ENCODE measurements at places on chromosomes 4 and X.

DNA sequence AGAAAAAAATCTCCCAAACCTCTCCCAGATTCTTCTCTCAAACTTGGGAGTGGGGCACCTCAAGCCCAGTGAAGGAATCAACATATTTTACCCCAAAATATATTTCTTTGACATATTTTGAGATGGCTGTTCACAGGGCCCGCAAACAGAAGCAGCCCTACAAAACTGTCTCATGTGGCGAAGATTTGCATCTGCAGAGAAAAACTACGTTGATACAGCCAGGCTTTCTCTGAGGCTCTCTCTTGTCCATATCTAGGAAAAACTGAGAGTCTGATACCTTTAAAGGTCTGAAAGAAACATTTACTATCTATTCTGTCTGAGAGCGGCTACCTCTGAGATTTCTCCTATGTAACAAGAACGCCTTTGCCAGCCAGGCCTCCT, 23.3 kb upstream of the TMSB4X start:
- no peak for DNase-seq

DNA sequence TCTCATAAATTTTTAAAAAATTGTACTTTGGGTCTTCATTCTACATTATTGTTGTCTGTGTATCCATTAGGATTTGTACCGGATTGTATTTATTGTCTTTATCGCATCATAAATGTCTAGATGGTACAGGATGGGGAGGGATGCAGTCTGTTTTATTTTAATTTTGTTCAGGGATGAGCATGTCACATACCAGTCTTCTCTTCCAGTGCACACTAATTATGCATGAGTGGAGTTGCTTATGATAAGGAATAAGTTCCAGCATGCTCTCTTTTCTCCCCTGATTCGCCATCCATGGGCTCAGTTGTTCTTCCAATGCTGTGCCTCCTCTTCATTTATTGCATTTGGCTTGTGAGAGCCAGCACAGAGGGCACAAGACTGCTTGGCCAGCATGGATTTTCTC, 54.3 kb downstream of the PPEF1 start:
- DNase-seq, result no peak

GRCh38 chr4:112927544-112927943, 121.9 kb upstream of the ANK2 start:
- peak; percentile 19 for DNase-seq

- DNase-seq, result peak; percentile 64
Observed at GRCh38 chr4:41258783-41259182, 2.1 kb downstream of the UCHL1 start.

GRCh38 chr4:184237612-184238011, 19.9 kb upstream of the ENPP6 start:
- no peak for DNase-seq

- peak; percentile 40 for DNase-seq
Observed at GRCh38 chr4:137471895-137472294, 60.4 kb downstream of the PCDH18 start.

- DNase-seq, result peak; percentile 60
Observed at GRCh38 chr4:136664988-136665387, 867.3 kb downstream of the PCDH18 start.

DNA sequence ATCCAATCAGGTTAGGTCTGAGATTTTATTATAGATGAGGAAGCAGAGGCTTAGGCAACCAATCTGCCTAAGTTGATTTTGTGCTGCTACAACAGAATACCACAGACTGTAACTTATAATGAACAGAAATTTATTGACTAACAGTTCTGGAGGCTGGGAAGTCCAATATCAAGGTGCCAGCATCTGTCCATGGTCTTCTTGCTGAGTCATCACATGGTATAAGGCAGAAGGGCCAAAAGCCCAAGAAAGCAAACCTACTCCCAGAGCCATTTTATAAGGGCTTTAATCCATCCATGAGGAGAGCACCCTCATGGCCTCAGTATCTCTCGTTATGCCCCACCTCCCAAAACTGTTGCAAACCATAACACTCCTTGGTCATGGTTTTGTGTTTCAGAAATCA, 55.8 kb downstream of the GPAT3 start:
- no peak for DNase-seq

DNA sequence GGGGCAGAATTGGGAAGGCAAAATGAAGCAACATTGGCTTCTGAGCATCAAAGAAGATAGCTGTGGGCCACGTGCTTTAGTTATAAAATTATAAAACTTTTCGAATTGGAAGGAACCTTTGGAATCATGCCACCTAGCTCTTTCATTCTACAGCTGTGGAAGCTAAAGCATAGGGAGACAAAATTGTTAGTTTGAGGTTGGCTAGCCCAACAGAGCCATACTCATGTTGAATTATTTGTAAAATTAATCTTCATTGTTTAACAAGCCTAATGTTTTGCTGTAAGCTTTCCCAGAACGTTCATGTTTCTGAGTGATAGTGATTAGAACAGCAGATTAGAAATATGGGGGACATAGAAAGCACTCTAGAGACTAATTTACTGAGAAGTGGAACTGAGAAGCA, 35.9 kb downstream of the HHIP start:
- DNase-seq, result no peak

All from fibroblast of skin of back (primary cell).